Chondrocyte (in vitro differentiated cells): ENCODE measurements at places on chromosomes 3 and 15. TPM values are rescaled to one million over a fixed set of nuclear protein-coding genes. Genes with fewer than 3 reads are reported as not detected.

DNA sequence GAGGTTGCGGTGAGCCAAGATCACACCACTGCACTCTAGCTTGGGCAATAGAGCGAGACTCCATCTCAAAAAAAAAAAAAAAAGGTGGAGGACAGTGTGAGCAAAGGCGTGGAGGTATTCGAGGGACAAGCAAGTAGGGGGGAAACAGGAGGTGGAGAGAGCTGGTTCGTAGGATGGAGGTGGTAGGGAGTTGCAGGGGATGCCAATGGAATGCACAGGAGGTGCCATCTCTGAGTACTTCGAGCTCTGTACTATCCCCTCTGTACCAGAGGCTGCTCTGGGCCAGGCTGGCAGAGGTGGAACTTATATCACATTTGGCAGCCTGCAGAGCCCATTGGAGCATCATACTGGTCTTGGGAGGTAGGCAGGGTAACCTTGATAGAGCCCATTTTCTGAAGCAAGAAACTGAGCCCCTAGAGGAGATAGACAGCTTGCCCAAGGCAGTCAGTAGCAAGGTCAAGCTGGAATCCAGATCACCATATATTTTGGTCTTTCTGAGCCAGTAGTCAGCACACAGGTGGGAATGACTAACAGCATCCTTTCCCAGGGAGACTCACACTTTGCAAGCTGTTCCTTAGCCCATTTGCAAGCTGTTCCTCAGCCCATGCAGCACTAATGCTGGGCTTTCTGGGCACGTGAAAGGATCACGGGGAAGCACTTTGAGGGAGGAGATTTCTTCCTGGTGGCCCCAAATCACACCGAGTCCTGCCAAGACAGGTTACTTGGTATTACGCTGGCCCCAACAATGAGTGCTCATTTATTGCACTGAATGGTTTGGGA, 9.2 kb upstream of the CCDC33 start:
- H3K4me1 ChIP-seq: peaks cover 23% of the 10 kb centered on the region
- H3K36me3 ChIP-seq: no peaks in the 10 kb centered on the region
- no peak for DNase-seq
- H3K27ac ChIP-seq: no peak overlapping the region

DNA sequence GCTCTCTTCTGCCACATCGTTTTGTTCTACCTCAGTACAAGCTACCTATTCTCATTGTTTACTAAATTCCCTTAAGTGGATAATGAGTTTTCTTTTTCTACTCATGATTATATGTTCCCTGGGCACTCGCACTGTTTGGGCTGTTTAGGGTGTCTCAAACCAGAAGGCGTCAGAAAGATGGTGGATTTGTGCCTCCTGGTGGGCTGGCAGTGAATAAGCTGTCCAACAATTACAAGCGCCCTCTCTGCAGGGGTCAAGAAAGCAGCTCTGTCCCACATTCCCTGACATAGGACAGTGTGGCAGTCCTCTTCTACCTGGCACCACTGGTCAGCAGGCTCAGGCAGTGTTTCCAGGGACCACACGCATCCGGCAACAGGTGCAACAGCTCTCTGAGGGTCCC, 173.4 kb upstream of the PPP2R3A start:
- DNase-seq: no peak
- H3K4me1 ChIP-seq: no peaks in the 10 kb centered on the region
- H3K4me3 ChIP-seq: no peak overlapping the region
- no peak overlapping the region for H3K27ac ChIP-seq
- no peaks in the 10 kb centered on the region for H3K36me3 ChIP-seq

Gene CDHR4
- total RNA-seq: not detected in 3 replicates

Gene MEX3B
- total RNA-seq: 25.5 to 55.8 TPM (median 52.7 TPM) in 3 replicates

DNA sequence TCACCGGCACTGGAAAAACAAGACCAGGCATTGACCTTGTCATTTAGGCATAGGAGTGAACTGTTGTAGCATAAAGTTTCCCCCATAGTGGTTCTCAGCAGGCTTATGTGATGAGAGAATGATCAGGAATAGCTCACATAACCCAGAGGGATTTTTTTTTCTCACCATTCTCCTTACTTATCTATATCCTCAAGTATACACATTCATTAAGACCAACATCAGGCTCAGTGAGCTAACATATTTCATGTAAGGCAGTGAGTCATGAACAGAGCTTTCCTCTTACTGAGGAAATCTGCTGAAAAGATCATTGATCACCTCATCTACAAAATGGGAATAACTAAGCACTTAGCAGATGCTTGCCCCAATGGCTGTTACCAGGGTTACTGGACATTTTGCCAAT, 396.6 kb upstream of the TMCO5A start:
- no peak overlapping the region for H3K27ac ChIP-seq
- no peaks in the 10 kb centered on the region for H3K4me1 ChIP-seq
- H3K27me3 ChIP-seq: peaks cover 13% of the 10 kb centered on the region
- no peak overlapping the region for H3K4me3 ChIP-seq
- no peaks in the 10 kb centered on the region for H3K36me3 ChIP-seq

- peaks cover 4% of the 10 kb centered on the region for H3K36me3 ChIP-seq
- H3K4me3 ChIP-seq: peak overlapping the region; percentile 21
- DNase-seq: no peak
- peak overlapping the region; percentile 88 for H3K27ac ChIP-seq
Observed at GRCh38 chr15:89016549-89017041, 71.7 kb upstream of the ABHD2 start.

DNA sequence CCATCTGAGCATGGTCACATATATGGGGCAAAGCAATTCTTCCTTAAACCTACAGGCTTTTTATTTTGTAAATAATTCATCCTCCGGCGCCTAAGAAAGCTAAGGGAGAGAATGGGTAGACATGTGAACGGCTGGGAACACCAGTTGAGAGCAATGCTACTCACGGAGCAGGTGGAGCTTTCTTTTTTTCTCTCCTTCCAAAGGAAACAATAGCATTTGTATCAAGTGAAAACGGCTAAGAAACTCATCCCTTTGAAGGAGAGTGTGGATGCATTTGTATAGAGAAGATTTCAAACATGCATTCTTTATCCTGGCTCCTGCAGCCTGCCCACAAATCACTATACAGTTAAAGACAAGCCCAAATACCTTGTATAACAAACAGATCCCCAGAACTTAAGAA, 637.8 kb downstream of the MAGI1 start:
- H3K27ac ChIP-seq: no peak overlapping the region
- no peak for DNase-seq
- H3K4me3 ChIP-seq: no peak overlapping the region
- peaks cover 7% of the 10 kb centered on the region for H3K4me1 ChIP-seq
- no peaks in the 10 kb centered on the region for H3K27me3 ChIP-seq

DNA sequence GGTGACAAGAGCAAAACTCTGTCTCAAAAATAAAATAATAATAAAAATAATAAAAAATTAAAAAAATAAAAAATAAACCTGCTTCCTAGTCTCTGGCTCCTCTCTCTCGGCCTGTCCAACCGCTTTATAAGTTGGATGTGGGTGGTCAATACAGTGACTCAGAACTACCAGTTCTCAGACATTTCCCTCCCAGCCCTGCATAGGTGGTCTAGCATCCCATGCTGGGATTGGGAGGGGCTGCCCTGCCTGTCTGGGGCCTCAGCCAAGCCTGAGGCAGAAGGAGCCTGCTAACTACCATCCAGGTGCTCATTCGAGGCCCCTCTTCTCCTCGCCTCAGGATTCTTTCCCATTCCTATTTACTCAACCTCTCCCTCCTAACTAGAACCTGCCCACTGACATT, 33.3 kb upstream of the BLM start:
- H3K36me3 ChIP-seq: no peaks in the 10 kb centered on the region
- peak; percentile 17 for DNase-seq
- no peaks in the 10 kb centered on the region for H3K27me3 ChIP-seq
- H3K27ac ChIP-seq: no peak overlapping the region
- H3K4me3 ChIP-seq: no peak overlapping the region

- no peaks in the 10 kb centered on the region for H3K36me3 ChIP-seq
- H3K27me3 ChIP-seq: no peaks in the 10 kb centered on the region
- H3K27ac ChIP-seq: no peak overlapping the region
- H3K4me1 ChIP-seq: peaks cover 26% of the 10 kb centered on the region
- DNase-seq: no peak
Observed at GRCh38 chr15:40346579-40347558, 4.0 kb upstream of the PHGR1 start.

DNA sequence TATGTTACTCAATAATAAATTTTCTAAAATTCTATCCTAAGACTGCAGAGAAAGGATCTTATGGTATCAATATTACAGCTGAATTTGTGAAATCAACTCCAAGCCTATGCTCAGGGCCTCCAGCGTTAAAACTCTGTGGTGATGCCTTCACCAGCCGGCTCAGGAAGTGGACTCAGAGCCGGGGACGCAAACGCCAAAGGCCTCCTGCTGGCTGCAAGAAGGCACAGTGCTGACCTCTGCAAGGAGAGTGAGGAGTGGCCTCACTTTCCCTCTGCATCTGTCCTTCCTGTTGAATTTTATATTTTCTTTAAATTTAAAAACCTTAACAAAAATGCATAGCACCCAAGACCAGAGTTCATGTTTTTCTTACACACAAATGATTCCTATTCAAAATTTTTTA, 48.5 kb downstream of the HERC2 start:
- H3K4me3 ChIP-seq: no peak overlapping the region
- DNase-seq: no peak
- H3K27ac ChIP-seq: peak overlapping the region; percentile 37
- H3K27me3 ChIP-seq: no peaks in the 10 kb centered on the region
- H3K4me1 ChIP-seq: peaks cover 8% of the 10 kb centered on the region

Gene IL1RAP
- 30.4 to 41.6 TPM (median 37.1 TPM) in 3 replicates for total RNA-seq

- DNase-seq: no peak
- no peaks in the 10 kb centered on the region for H3K36me3 ChIP-seq
- H3K27ac ChIP-seq: no peak overlapping the region
- no peak overlapping the region for H3K4me3 ChIP-seq
- no peaks in the 10 kb centered on the region for H3K27me3 ChIP-seq
- peaks cover 30% of the 10 kb centered on the region for H3K4me1 ChIP-seq
Observed at GRCh38 chr3:99625643-99626416, 12.6 kb upstream of the COL8A1 start.

Gene HPS3
- total RNA-seq: 16.2 to 17.5 TPM (median 16.5 TPM) in 3 replicates

DNA sequence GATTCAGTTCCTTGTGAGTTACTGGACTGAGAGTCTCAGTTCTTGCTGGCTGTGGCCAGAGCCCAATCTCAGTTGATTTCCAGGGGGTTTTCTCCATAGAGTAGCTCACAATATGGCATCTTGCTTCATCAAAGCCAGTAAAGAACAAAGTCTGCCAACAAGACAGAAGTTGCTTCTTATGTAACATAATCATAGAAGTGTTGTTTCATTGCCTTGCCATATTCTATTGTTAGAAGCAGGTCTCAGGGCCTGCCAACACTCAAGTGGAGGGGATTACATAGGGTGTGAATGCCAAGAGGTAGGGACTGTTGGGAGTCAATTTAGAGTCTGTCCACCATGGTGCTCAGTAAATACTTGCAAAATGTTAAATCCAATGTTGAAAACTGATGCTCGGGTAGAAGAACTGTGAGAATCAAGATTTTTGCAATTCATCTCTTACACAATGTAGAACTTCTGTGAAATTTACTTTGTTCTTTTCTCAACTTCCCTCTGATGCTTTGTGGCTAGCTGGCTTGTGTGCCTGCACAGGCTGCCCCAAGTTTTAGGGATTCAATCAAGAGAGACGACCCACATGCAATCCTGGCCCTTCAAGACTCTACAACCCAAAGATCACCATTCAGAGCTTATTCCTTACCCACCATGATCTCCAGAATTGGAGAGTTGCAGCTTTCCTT, 13.3 kb upstream of the PXYLP1 start:
- no peak overlapping the region for H3K27ac ChIP-seq
- peaks cover 2% of the 10 kb centered on the region for H3K36me3 ChIP-seq
- H3K27me3 ChIP-seq: no peaks in the 10 kb centered on the region
- no peaks in the 10 kb centered on the region for H3K4me1 ChIP-seq
- no peak overlapping the region for H3K4me3 ChIP-seq
- no peak for DNase-seq

Gene GOLGA8S
- 0.32 to 0.94 TPM (median 0.46 TPM) in 3 replicates for total RNA-seq

Gene PPP1R14D
- not detected in 3 replicates for total RNA-seq

DNA sequence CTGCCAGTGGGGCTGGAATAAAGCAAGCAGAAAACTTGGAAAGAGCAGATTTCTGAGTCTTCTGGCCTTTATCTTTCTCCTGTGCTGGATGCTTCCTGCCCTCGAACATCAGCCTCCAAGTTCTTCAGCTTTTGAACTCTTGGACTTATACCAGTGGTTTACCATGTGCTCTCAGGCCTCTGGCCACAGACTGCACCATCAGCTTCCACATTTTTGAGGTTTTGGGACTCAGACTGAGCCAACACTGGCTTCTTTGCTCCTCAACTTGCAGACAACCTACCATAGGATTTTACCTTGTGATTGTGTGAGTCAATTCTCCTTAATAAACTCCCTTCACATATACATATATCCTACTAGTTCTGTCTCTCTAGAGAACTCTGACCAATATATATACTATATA, 706.6 kb downstream of the NR2F2 start:
- H3K27me3 ChIP-seq: peaks cover 1% of the 10 kb centered on the region
- H3K36me3 ChIP-seq: no peaks in the 10 kb centered on the region
- no peak overlapping the region for H3K27ac ChIP-seq
- no peak for DNase-seq

DNA sequence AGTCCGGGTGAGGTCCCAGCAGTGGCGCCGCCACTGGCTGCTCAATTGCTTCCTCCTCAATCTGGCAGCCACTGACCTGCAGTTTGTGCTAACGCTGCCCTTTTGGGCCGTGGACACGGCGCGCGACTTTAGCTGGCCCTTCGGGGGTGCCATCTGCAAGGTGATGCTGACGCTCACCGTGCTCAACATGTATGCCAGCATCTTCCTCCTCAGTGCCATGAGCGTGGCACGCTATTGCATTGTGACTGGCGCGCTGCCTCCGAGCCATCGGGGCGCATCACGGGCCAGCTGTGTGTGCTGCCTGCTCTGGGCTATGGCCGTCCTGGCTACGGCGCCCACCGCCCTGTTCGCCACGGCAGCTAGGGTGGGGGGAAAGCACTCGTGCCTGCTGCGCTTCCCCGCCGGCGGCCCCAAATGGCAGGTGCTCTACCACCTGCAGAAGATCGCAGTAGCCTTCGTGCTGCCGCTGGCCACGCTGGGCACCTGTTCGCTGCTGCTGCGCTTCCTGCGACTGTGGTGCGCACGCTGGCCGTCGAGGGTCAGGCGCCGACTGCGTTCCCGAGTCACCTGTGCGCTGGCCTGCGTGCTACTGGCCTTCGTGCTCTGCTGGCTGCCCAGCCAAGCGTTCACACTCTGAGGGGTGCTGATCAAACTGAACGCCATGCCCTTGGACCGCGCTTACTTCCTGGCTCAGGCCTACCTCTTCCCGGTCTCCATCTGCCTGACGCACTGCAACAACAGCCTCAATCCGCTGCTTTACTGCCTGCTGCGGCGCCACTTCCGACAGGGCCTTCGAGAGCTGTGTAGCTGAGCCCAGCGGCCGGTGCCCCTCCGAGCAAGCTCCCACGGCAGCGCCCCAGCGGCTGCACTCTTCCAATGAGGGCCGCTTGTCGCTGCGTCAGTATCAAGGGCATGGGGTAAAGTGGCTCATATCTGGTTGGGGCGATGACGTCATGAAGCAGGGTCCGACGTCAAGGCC, 20.3 kb upstream of the ADAMTS7 start:
- H3K27ac ChIP-seq: no peak overlapping the region
- peaks cover 2% of the 10 kb centered on the region for H3K36me3 ChIP-seq
